ENCODE measurements at places on chromosomes 5 and 9. TPM values are rescaled to one million over a fixed set of nuclear protein-coding genes. Genes with fewer than 3 reads are reported as not detected.

GRCh38 chr5:139767960-139768359, 27.6 kb upstream of the PSD2 start:
- no peak for DNase-seq

GRCh38 chr9:129102791-129103594, 7.6 kb downstream of the CRAT start:
- no peak for DNase-seq

- DNase-seq = no peak
These were observed 11.2 kb upstream of the SET start for GRCh38 chr9:128677794-128678193.

DNA sequence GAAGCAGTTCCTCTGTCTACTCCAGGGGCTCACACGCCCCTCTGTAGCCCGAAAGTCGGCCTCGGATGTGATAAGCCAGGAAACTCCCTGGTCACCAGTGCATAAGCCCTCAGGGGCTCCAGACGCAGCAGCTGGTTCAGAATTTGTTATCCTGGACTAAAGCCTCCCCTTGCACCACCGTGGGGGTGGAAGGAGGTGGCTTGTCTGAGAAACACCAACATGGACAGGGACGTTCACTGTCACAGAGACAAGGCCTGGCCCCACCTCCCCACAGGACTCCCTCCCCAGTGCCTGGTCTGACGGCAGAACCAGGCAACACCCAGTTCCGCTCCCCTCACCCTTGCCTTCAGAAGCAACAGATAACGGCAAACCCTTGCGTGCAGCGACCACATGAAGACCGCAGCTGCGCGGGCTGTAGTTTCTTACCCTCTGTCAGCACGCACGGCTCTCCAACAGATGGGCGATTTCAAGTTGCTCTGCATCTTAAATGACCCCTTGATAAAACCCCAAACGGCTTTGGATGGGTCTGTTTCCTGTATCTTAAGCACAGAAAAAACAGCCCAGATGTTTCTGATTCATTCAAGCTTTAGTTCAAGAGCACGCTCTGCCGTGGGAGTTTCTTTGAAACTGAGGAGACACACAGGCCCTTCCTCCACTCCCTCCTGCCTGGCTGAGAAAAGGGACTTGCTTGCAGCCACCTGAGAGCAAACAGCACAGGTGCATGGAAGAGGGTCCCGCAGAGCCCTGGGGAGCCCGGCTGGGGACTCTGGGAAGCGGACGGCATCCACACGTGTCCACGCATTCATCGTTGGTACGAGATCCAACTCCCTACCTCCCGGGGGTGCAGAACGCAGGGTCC, 44.7 kb upstream of the NKD2 start:
- DNase-seq = peak; percentile 68

DNA sequence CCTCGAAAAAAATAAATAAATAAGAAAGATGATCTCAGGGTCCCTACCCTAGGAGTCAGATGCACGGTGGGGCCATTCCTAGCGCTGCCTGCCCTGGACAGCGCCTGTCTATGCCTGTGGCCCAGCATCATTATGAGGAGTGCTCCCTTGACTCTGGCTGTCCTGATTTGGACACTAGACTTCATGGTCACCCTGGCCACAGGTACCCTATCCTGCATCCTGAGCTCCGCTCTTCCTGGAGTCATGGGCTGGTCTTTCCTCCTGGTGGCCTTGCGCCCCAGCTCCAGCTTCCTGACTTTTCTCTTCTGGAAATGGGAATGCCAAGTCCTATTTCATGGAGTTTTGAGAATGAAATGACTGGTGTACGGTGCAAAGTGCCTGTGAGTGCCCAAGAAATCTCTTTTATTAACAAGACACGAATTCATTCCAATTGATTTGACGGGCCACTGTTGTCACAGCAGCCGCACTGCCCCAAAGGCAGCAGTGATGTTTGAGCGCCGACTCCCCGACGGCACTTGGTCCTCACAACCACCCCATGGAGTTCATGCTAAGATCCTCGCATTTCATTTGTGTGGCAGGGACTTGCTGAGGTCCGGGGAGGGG, 564 bp upstream of the AIF1L start:
- no peak for DNase-seq

The PDE6A gene
- 0.11 TPM for polyA plus RNA-seq

GRCh38 chr5:133980652-133981051, 12.2 kb upstream of the C5orf15 start:
- DNase-seq = no peak

The SPEF2 gene
- 24.6 TPM for polyA plus RNA-seq

The TXNDC8 gene
- polyA plus RNA-seq = not detected
